ENCODE measurements at places on chromosomes 1 and 21.

DNA sequence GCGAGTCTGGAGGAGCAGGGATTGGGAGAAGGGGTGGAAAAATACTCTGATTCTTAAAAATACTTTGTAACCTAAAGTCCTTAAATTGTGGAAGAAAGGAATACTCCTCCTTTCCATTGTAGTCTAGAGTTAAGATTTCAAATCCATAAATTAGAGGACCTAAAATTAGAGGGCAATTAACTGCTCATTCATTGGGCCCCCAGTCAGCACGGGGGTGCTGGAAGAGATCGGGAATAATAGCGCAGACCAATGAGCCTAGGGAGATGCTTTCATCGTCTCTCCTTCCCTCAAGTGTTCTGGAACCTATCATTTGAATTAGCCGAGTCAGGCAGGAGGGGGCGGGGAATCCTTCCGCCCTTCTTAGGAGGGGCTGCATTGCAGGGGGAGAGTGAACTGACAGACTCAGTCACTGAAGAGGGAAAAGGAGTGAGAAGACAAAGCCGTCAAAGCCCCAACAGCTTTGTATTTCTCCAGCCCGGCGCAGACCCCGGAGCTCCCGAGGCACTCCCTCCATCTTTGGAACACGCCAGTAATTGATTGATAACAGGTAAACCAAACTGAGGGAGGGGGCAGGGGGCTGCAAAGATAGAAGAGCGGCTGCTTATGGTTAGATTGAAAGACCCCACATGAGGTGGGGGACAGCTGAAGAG, at the start of gene MLLT11:
Gene MLLT11, plus strand, starts transcription at position 391 of the 650 bp plus-strand sequence. CDS start 6,828 bp downstream, outside the sequence.
- DNase-seq = no peak

DNA sequence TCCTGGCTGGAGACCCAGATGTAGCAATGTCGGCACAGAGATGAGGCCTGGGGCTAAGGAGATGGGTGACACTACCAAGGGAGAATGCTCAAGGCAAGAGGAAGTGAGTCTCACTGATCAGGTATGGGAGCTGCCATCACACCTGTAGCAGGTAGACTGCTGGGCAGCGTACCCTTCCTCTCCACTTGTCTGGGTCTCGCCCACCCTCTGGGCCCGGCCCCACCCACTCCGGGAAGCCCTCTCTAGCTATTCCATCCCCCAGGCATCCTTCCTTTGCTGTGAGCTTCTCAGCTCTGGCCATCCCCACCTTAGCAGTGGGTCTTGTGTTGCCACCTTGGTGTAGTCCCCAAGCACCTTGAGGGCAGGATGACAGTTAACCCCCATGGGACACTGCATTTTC, 87.7 kb upstream of the EDN2 start:
- DNase-seq = no peak

DNA sequence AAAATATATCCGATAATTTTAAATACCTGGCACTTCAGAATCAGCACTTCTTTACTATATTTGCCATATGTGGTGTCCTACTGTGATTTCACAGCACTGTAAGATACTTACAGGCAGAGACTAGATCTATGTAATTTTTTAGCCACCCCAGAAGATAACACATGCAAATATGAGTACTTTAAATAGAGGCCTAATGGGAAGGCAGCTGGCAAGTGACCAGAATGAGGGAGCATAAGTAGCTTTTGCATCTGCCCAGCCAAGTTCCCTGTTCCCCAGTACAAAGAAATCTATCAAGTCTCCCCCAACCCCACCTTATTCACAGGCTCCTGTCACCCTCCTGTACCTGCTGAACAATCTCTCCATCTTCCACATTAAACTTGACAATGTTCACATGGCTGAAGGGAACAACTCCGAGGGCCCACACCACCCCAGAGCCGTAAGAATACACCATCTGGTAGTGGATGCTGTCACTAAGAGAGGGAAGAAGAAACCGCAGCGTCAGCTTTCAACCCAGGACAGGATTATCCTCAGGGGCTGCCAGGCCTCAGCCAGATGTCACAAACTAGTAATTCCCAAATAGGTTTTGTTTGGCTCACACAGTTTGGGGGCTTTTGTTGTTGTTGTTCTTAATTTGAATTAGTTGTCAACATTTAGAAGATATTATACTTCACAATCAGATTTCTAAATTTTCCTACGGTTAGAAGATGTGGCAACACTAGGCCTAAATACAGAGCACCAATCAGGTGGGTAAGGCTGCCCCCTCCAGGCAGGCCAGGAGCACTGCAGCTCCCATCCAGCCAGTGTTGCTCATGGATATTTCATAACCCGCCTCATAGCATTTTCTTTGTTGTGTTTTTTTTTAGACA, 10.4 kb downstream of the EMC1 start:
- peak; percentile 12 for DNase-seq

GRCh38 chr1:216820345-216820744, 97.1 kb upstream of the ESRRG start:
- DNase-seq = no peak

DNA sequence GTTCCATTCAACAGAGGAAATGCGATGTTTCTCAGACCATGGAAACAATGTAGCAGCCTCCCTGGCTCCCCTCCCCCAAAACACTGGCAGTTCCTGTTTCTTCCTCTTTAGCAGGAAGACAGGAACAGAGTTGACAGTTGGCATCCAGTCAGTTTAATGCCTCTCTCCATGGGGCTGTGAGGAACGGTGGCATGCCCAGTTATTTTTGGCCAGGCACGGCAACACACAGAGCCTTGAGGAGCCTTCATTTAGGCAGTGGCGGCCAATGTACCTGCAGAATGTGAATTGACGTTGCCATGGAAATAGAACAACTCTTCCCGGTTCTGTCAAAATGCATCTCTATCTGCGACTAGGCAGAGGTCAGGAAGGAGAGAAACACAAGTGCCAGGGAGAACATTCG, 330.6 kb downstream of the DSCAM start:
- no peak for DNase-seq

DNA sequence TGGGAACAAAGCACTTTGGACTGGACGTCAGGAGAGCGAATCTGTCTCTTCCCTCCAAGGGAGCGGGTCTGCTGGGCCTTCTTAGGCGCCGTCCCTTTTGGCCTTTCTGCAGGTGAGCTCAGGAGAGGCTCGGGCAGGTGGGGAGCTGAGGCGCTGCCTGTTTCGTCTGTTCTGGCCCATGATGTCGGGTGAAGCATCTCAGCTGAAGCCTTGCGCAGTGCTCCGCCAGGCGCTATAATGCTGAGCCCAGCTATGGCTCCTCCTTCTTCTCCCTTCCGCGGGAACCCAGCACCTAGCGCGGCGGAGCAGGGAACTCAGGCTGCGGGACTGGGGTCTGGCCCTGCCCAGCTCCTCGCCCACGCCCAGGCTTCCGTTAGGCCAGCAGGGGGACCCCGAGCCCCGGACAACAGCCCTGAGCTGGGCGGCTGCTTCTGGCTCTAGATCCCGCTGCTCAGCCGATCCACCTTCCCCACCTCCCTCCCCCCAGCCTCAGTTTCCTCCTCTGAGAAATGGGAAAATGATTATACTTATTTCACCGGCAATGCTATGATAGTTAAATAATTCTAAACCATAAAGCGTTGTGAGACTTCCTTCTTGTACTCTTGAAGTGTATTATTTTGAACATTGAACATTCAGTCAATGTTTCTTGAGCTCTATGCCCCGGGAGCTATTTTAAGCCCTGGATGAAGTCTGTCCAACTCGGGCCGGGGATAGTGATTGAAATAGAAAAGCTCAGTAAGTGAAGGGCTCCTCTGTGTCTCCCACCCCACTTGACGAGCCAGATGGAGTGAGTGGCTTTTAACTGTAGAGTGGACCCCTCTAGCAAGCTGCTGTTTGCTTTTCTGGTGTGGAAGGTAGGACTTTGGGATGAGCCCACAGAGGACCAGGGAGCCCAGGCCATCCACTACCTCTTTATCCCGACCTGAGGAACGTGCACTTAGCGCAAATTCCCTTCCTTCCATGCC, 9.6 kb upstream of the ADORA1 start:
- no peak for DNase-seq

DNA sequence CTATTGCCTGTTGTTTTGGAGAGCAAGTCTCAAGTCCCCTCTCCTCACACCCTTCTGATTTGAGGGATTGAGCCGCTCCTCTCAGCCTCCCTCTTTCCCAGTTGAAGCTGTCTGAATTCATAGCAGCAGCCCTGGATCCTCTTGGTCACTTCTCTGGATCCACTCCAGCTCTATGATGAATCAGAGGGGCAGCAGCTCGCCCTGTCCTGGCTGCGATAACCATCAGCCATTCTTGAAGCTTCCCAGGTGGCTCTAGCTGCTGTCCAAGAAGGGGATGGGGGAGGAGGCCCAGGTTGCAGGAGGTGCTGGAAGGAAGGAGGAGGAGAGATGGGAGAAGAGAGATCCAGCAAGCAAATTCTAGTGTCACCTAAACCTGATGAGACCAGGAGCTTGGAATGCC, 31.3 kb downstream of the WNT4 start:
- no peak for DNase-seq

DNA sequence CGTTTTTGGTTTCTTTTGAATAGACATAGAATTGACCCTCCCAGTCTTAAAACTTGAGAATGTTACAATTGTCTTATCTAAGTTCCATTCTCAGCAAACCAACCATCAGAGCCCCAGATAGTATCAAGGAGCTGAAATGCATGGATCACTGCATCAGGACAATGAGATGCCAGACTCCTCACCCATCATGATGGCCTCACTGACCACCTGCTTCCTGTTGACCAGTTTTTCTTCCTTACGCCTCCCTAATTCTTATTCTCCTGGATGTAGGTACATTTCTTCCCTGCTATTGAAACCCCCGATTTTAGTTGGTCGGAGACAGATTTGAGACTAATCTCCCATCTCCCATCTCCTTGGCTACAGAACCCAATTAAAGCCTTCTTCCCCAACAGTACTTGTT, 17.7 kb downstream of the MATN1 start:
- no peak for DNase-seq

DNA sequence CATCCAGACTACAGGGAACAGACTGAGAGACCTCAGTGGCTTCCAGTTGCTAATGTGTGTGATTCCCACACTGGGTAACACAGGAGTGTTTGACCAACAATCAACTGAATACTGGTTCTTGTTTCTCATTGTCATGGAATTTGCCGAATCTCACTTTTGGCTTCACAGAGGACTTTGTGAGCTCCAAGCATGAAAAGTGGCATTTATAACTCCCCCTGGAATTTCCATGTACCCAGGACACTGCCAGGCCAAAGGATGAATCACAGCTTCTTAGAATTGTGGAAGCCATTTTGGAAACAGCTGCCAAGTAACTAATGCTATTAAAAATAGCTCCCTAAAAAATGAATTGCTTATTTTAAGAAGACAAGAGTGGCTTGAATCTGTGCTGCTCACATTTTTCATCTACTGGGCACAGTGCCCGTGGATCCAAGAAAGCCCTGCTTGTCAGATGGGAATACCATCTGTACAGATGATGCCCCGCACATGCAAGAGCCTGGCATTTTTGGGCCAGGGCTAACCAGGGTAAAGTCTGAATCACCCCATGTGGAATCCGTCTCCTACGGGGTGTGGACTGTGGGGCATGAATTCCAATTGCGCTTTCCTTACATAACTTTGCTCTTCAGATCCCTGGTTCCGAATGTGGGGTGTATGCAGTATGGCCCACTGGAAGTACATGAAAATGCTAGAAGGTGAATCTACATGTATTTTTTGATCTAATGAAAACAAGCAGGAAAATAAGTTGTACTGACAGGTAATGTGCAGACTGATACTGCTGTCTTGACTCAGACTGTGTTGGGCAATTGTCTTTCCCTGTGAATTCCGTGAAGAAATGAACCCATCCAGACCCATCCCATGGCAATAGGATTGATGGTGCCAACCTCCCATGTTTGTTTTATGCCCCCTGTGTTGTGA, 487.3 kb downstream of the SIPA1L2 start:
- DNase-seq = no peak

All from stimulated activated CD8-positive, alpha-beta memory T cell treated with anti-CD3 and anti-CD28 coated beads, Interleukin-15, amount 100 ng/mL, for 4 hours (primary cell).